ENCODE measurements at places on chromosomes 11 and 22. TPM values are rescaled to one million over a fixed set of nuclear protein-coding genes. Genes with fewer than 3 reads are reported as not detected.

DNA sequence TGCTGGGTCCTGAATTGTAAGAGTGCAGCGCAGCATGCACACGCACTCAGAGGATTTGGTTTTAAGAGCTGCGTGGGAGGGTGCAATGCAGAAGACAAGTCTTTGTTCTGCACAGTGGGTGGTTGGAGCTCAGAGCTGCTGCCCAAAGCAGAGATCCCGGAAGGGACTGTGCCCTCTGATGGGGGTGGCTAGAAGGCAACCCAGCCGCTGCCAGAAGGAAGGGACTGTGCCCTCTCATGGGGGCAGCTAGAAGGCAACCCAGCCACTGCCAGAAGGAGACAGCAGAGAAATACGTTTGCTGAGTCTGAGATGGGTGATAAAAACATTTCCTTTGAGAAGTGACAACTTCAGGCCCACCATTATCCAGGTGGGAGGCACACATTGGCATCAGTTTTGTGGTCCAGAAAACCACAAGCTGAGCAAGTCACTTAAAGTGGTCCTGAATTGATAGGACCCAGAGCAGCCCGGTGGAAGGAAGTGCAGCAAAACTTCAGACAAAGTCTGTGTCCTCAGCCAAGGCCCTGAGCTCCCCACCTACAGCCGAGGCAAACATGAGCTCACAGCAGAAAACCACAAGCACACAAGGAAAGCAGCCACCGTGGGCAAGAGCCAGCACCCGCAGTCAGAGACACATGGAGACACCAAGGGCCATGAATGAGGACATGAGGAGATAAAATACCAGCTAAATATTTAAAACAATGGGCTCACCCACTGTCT lies 4.3 kb downstream of the KRTAP5-6 start:
- H3K4me1 ChIP-seq: peaks cover 5% of the 10 kb centered on the region
- no peaks in the 10 kb centered on the region for H3K36me3 ChIP-seq
- H3K27me3 ChIP-seq: no peaks in the 10 kb centered on the region

DNA sequence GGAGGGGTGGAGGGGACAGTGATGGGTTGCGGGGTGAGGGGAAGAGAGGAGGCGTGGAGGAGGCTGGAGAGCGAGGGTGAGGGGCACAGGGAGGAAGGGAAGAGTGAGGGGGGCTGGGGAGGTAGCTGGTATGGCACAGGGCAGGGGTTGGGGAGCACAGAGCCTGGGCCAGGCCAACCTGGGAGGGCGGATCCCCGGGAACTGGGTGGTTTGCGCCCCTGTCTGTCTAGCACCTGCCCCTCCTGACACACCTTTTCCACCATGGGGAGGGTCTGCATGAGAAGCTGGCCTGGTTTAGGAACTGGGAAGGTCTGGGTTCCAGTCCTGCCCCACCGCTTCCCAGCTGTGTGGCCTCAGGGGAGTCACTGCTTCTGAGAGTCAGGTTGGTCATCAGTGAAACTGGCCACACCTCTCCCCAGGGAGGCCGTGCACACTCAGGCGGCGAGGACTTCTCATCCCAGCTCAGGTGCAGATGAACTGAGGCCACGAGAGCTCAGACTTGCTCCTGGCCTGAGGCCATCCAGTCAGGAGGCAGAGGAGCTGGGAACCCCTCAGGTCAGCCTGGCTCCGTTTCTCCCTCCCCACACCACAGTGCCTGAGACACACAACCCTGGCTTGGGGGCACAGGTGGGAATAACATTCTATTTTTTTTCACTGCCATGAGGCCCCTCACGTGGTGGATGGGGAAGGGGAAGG lies 95.6 kb downstream of the PHF21B start:
- peaks cover 12% of the 10 kb centered on the region for H3K27me3 ChIP-seq
- H3K36me3 ChIP-seq: no peaks in the 10 kb centered on the region
- no peak overlapping the region for H3K4me3 ChIP-seq
- H3K27ac ChIP-seq: no peak overlapping the region

DNA sequence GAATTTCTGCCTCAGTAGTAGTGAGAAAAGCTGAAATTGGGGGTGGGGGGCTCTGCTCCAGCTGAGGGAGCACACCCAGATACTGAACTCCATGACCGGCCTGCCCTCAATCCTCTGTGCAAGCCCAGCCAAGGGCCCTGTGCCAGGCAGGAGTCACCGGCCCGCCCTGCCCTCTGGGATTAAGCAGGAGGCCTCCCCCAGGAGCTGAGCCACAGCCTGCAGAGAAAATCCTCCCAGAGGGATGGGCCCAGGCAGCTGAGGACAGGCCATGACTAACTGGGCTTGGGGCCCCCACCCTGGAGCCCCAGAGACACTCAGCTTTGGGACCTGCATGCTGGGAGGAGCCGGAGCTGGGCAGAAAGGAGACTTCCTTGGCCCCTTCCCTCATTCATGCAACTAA lies 48.8 kb downstream of the MN1 start:
- DNase-seq: no peak
- no peaks in the 10 kb centered on the region for H3K36me3 ChIP-seq
- H3K27ac ChIP-seq: no peak overlapping the region
- H3K27me3 ChIP-seq: no peaks in the 10 kb centered on the region
- peaks cover 23% of the 10 kb centered on the region for H3K4me1 ChIP-seq

GRCh38 chr11:117950993-117951961 lies 22.1 kb upstream of the TMPRSS13 start:
- H3K27ac ChIP-seq: no peak overlapping the region
- no peaks in the 10 kb centered on the region for H3K36me3 ChIP-seq
- no peaks in the 10 kb centered on the region for H3K4me1 ChIP-seq
- no peak for DNase-seq
- no peaks in the 10 kb centered on the region for H3K27me3 ChIP-seq
- H3K4me3 ChIP-seq: no peak overlapping the region

DNA sequence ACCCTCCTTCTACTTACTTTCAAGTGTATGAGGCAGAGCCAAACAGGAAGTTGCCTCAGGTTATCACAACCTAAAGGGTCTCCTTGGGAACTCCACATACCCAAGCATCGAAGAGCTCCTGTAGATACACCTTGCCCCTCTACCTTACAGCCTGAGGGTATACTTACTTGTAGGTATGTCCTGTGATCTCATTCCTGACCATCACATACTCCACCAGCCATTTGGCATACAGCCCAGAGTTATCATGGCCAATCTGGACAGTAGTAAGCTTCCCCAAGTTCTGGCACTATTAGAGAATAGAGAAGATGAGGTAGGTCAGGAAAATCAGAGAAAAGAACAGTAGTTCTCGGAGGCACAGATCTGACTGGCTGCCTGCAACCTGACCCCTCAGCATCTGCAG lies 53.4 kb upstream of the SCUBE2 start:
- no peak overlapping the region for H3K27ac ChIP-seq
- no peaks in the 10 kb centered on the region for H3K27me3 ChIP-seq
- H3K36me3 ChIP-seq: peaks cover 48% of the 10 kb centered on the region
- peaks cover under 1% of the 10 kb centered on the region for H3K4me1 ChIP-seq
- DNase-seq: no peak
- H3K4me3 ChIP-seq: no peak overlapping the region

DMC1 gene
- not detected for total RNA-seq

MRGPRX4 gene
- total RNA-seq: not detected

TMEM191C gene
- not detected for total RNA-seq

OR4C5 gene
- not detected for total RNA-seq

All from SJSA1 (cell line).